ENCODE measurements at places on chromosomes 3 and 15.
A peak's percentile ranks its signal among the peaks of the same experiment; 100 is the strongest.

- DNase-seq: no peak
Measured at GRCh38 chr15:92400573-92400972, 6.9 kb downstream of the ST8SIA2 start.

DNA sequence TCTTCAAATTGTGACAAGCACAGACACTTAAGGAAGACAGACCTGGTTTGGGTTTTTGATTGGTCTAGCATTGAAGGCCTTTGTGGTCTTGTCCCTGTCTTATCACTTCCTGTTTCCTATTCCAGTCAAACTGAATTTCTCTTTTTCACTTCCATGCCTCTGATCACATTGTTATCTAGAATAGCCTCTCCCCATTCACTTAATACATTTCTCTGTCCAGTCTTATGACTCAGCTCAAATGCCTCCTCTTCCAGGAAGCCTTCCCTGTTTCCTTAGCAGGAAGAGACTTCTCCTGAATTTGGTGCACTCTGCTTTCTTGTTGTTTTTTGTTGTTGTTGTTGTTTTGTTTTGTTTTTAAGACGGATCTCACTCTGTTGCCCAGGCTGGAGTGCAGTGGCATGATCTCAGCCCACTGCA lies 45.5 kb downstream of the LIMD1 start:
- DNase-seq: no peak

GRCh38 chr15:60417112-60417511 lies 19.3 kb upstream of the ANXA2 start:
- DNase-seq: no peak

- DNase-seq: no peak
Measured at GRCh38 chr15:42367041-42367440, 7.7 kb downstream of the CAPN3 start.

DNA sequence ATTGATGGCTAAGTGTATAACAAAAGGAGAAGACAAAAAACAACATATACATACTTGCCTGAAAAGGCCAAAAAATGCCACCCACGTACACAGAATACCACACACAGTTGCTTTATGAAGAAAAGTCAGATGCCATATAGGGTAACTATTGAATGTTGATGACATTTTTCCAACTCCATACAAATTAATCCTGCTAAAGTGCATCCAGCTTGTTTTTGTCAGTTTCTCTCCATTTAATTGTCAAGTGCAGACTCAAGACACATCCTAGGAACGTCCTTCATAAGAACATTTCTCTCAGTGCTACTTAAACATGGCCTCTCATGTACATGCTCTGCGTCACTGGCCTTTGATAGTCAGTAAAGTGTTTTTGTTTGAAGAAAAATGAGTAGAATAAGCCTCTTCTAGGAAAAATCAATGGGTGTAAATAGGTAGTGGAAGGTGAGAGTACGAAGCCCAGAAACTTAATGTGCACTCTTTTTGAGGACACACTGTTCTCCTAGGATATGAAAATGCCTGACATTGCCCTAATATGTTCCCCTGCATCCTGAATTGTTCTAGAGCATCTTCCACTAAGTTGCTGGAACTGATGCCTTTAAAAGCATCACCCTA lies 267.4 kb upstream of the ATP11B start:
- DNase-seq: no peak

GRCh38 chr3:9204253-9204992 lies 45.0 kb downstream of the SRGAP3 start:
- no peak for DNase-seq

GRCh38 chr3:108031895-108032294 lies 58.9 kb downstream of the CD47 start:
- DNase-seq: no peak

GRCh38 chr3:156675830-156676767 lies 1.7 kb downstream of the TIPARP start:
- DNase-seq: peak; percentile 86

GRCh38 chr3:188076176-188076575 lies 77.8 kb upstream of the LPP start:
- no peak for DNase-seq

GRCh38 chr15:66226736-66227135 lies 26.8 kb downstream of the MEGF11 start:
- no peak for DNase-seq

DNA sequence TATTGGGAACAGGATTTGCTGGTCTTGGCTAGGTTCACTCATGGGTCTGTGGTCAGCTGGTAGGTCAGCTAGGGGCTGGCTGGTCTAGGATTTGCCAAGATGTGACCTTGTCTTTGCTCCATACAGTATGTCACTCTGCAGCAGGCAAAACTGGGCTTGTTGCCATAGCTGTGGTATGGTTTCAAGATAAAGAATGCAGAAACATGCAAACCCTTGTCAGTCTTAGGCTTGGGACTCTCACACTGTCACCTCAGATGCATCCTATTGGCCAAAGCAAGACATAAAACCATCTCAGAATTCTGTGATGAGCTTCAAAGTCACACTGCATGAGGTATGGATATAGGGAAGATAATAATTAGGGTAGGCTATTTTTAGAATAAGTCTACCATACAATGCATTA lies 66.6 kb upstream of the TBC1D5 start:
- DNase-seq: peak; percentile 23

GRCh38 chr15:92142242-92143232 lies 251.1 kb upstream of the ST8SIA2 start:
- DNase-seq: no peak

- DNase-seq: no peak
Measured at GRCh38 chr3:69750549-69750948, 11.3 kb downstream of the MITF start.

DNA sequence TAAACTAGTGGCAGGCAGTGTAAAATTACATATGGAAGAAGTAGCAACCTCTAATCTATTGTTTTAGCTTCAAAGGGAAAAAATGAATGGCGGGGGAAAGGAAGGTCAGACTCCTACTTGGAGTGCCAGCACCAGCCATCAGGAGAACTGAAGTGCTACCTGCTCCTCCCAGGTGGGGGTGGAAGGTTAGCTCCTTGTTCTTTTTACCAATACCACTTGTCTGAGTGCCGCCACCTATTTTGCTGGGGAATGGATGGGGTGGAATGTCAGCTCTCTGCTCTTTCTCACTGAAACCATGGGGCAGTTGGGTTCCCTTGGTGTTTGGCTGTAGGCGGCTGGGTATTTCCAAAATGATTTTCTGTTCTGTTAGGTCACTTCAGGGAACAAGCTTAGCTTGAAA lies 428.7 kb upstream of the EPHA3 start:
- no peak for DNase-seq

DNA sequence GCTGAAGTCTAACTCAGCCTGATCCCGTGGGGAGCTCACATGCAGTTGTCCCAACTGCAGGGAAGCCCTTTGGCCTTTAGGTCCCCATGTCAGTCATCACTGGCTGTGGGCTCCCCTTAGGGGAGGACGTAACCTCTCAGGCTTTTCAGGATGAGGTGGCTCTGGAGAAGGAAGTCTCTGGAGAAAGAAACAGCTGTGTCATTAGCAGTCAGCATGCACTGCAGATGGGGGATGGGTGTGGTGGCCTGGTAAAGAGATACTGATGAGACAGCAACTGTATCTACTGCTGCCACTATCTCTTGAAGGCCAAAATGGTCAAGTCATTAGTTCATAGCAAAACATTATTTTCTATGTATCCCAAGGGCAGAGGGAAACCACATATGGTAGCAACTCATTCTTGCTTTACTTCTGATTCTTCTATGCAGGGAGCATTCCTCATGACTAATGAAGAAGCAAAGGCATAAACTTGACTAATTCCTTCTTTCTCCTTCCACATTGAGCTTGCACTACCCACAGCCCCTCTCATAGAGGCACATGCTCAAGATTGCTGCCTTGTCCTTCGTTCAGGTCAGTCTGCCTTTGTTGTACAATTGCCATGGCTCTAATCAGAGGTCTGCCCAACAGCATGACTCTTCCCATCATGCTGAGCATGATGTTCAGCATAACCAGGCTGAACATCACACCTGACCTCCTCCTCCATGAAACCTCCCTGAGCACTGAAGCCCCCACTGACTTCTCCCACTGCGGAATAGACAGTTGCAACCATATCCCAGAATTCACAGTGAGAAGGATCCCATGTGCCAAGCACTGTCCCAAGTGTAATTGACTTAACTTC lies 47.8 kb upstream of the TMEM158 start:
- no peak for DNase-seq

DNA sequence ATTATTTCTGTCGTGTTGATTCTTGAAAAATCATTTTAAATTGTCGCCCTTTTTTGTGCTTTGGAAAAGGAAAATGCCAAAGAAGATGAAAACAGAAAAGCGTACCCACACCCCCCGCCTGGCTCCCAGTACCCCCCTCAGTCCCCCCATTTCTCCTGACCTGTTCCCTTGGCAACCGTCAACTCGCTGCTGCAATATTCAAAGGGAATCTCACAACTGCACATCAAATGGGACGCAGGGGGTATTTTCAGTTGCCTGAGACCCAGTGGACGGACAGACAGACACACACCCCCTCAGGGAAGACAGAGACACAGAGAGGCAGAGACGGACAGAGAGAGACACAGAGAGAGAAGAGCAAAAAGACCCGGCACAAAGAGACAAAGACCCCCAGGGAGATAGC lies 83.5 kb upstream of the PRR20G start:
- DNase-seq: no peak

GRCh38 chr3:141795276-141795675 lies 32.1 kb downstream of the GRK7 start:
- no peak for DNase-seq

- DNase-seq: no peak
Measured at GRCh38 chr3:52433996-52434479, 10.9 kb downstream of the SEMA3G start.

DNA sequence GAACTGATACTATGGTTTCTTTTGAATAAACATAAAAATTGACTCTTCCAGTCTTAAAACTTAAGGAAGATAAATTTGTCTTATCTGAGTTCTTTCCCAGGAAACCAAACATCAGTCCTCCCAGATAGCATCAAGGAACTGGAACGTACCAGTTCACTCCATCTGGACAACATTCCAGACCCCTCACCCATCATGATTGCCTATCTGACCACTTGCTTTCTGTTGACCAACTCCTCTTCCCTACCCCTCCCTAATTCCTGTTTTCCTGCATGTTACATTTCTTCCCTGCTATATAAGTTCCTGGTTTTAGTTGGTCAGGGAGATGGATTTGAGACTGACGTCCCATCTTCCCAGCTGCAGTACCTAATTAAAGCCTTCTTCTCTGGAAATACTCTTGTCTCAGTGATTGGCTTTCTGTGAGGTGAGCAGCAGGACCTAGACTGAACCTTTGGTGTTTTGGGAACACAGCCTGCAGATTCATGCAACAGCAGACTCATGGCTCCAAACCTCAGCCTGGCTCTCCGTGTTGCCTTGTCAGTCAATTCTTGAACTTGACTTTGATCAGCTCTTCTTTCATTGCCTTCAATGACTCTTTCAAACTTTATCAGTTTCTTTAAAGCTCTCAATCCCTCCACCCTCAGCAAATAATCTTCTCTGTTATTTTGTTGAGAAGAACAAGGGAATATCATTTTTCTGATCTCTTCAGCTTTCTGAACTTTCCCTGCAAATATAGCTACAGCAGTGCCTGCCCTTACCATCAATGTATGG lies 123.6 kb downstream of the RPL22L1 start:
- no peak for DNase-seq

GRCh38 chr15:62021991-62022600 lies 38.2 kb downstream of the VPS13C start:
- no peak for DNase-seq

GRCh38 chr15:72947709-72948108 lies 104.6 kb upstream of the NEO1 start:
- DNase-seq: no peak

DNA sequence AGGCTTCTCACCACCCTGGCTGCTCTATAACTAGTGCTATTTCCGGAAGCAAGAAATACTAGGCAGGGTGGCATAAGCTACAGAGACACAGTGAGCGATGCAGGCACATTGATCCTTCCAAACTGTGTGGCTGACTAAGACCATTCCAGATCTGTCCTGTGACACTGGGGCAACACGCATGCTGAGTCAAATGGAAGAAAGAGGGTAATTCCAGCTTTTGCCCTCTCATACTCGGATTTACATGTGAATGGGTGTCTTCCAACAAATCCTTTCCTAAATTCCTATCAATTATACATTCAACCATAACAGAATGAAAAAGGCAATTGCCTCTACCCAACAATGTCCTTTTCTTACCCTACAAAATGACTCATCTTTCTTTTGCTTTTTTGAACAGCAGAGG lies 5.1 kb downstream of the FSIP1 start:
- DNase-seq: no peak

GRCh38 chr3:54888162-54888561 lies 39.7 kb downstream of the LRTM1 start:
- no peak for DNase-seq

DNA sequence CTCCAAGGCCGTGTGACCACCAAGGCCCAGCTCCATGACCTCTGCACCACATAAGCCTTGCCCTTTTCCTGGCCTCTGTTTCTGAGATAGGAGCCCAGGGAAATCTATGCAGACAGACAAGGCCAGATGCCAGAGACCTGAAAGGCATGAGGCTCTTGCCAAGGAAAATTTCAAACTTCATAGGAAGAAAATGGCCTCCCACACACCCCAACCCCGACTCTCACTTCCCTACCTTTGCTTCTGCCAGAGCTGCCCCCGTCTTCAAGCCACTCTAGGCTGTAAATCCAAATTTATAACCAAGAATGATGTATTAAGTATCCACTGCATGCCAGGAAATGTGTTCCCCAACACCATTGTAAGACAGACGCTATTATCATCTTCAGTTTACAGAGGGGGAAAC lies 65.5 kb upstream of the HRH1 start:
- no peak for DNase-seq

GRCh38 chr3:186108106-186108940 lies 566 bp downstream of the ETV5 start:
- DNase-seq: peak; percentile 73

- DNase-seq: no peak
Measured at GRCh38 chr15:40061212-40061901, 22.4 kb upstream of the SRP14 start.

DNA sequence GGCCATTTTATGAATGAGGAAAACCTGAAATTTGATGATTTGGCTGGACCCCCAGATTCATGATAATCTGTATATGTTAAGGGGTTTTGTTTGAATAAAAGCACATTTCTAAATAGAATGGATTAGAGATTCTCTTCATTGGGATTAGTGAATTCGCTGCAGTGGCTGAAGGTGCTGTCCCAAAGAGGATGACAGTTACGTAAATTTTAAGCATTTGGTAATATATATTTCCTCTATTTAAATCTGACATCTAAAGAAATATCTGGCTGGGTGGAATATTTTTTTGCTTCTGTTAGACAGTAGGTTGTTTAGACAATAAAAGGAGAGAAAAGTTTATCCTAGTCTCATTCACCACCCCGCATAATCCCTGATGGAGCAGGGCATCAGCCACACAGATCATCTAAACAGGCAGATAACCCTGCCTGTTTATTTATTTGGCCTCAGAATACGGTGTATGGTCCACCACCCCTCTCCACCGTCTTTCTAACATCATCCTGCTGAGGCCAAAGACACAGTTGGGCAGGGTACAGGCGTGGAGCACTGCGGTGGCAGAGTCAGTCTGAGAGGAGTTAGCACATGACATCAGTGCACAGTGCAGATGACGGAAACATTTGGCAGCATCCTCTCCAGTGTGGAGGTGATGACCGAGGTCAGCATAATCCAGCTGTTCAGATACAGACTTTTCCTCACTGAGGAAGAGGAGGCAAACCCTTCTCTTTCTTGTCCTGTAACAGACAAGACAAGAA lies 20.4 kb upstream of the NFKBIZ start:
- peak; percentile 49 for DNase-seq
